ENCODE measurements at places on chromosomes 4 and X. TPM values are rescaled to one million over a fixed set of nuclear protein-coding genes. Genes with fewer than 3 reads are reported as not detected.

DNA sequence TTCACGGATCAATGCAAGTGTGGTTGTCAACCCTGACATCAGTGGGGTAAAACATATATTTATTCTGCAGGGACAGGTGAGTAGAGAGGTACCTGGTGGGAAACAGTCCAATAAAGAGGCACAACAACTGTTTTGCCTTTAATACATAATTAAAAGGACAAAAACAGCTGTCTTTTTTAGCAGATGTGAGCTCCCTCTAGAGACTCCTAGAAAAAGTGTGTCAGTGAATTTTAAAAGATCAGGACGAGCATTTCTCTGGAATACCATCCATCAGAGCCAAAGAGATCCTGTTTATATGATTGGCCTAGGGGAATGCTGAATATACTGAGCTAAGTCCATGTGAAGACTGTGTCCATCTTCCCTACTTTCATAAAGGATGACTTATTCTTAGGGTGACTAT is 58.3 kb downstream of the TMEM144 start:
- DNase-seq = no peak

DNA sequence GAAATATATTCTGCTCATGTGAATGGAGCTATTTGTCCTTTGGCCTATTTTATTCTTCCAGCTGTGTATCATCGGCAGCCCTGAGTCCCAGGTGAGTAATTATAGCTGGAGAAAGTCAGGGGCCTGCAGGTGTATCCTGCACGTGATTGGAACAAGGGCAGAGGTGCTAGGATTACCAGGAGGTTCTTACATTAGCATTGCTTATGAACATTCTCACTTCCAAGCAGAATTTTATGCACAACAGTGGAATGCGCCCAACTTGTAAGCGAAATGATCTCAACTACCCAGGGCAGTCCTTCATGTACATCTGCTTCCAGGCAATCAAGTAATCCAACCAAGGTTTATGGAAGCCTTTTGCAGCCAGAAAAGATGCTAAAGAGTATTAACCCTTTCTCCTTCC is 68.9 kb upstream of the NRK start:
- DNase-seq = no peak

- no peak for DNase-seq
These were observed 170.3 kb downstream of the COX18 start for GRCh38 chr4:72899214-72899613.

- peak; percentile 89 for DNase-seq
These were observed 18.9 kb downstream of the ADD1 start for GRCh38 chr4:2862528-2862927.

DNA sequence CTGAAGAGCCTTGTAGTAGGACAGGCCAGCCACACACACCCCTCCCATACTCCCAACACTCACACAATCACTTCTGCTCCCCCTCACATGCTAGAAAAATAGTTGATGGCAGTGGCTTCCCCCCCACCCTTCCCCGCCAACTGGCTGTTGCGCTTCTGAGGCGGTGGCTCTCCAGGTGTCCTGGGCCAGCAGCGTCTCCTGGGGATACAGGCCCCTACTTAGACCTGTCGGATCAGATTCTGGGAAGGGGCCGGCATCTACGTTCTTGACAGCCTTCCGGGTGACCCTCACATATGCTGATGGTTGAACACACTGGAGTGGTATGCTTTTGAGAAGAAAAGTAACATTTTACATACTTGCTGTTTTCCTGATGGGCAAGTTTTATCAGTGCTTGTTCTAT is 39.9 kb downstream of the TNIP2 start:
- no peak for DNase-seq

DNA sequence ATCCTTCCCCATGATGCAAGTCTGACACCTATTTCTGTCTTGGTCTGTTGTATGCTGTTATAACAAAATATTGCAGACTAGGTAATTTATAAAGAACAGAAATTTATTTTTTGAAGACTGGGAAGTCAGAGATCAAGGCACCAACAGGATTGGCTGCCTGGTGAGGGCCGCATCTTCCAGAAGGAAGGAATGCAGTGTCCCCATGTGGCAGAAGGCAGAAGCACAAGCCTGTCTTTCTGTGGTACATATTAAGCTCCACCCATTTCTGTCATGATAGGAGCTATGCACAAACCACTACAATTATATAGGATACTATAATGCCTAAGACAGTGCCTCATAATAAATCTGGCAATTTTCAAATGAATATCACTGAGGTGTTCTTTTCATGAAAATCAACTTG is 502.3 kb upstream of the DIAPH2 start:
- peak; percentile 22 for DNase-seq

GRCh38 chr4:184286358-184286757 is 68.7 kb upstream of the ENPP6 start:
- DNase-seq = no peak

DNA sequence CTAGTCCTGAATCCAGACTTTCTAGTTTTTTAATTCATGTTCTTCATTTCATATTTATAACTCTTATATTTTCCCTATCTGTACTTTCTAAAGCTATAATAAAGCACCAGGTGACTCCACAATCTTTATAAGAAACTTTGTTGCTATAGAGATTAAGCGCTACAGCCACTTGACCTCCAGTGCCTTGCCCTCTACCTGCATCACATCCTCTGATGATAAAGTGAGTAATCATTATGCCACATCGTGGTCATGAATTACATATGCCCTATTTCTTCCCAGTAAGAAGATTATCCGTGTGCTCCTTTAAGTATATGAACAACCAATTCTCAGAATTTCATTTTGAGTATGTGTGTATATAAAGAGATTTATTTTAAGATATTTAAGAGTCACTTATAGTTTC is 6.8 kb upstream of the DYNLT3 start:
- no peak for DNase-seq

- DNase-seq = no peak
These were observed 178.3 kb upstream of the GYPA start for GRCh38 chr4:144318797-144319196.

DNA sequence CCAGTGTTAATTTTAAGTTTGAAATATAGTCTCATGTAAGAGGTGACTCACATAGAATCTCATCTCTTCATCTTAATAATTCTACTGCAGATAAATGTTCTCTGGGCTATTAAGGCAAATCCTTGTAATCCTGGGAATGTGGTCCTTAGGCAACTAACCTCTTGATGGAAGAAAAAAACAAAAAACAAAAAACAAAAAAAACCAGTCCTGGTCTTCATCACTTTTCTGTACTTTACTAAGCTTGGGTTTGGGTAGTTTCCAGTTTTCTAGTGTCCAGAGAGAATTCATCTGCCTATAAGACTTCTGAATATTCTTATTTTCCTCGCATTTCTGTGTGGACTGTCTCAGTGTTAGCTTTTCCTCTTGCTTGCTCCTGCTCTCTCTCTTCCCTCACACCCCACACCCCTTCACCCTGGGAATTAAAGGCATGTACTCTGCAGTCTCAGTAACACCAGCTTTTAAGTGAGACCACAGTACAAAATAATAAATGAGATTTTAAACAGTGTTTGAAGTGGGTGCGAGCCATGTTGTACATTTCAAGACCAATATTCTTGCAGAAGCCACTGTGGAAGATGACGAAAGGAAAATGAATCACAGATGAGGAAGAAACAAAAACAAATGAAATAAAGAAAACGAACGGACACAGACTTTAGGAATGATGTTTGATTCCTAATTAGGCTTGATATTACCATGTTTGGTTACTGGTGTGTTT is 51.7 kb downstream of the HAND2 start:
- DNase-seq = no peak

GRCh38 chrX:11728556-11728955 is 29.5 kb upstream of the MSL3 start:
- DNase-seq = no peak

DNA sequence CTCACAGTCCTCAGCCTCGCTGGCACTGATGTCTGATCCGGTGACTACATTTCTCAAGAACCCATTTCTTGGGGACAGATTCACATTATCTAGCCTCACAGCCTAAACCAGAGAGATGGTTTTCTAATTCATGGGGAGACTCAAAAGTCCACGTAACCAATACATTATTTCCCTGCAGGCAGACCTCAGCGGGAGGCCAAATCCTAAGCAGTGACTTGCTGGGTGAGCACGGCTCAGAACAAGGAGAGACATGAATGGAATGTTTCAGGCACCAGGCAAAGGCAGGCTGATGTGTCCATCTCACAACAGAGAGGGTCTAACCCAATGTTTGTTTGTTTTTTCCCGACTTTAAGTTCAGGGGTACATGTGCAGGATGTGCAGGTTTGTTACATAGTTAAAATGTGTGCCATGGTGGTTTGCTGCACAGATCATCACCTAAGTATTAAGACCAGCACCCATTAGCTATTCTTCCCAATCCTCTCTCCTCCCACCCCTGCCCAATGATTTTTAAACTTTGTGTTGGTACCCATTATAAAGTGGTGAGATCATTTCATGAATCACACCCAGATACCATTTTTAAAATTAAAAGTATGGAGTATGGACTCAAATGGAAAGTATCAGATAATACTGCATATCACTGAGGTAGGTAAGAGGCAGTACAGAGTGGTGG is 53.3 kb downstream of the SCD5 start:
- DNase-seq = no peak

- no peak for DNase-seq
These were observed 19.3 kb downstream of the TLR6 start for GRCh38 chr4:38837334-38837733.

GRCh38 chr4:8198206-8198905 is 734 bp upstream of the SH3TC1 start:
- DNase-seq = no peak

DNA sequence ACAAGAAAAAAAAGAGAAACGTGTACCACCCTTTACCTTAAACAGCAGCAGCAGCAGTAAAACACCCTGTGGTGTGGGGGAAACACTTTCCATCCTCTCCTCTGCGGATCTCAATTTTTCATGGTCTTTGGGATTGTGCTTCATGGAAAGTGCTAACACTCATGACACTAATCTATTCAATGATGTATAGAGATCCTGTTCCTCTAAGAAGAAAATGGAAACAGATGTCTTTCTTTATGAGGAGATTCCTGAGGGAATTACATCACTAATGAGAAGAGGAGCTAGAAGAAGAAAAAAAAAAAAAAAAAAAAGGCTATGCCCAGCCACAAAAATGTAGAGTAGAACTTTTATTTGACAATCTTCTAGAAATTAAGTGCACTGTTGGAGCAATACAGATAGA is 62.9 kb upstream of the NDST3 start:
- DNase-seq = no peak

- DNase-seq = no peak
These were observed 184.8 kb downstream of the AMELX start for GRCh38 chrX:11478026-11478425.

DNA sequence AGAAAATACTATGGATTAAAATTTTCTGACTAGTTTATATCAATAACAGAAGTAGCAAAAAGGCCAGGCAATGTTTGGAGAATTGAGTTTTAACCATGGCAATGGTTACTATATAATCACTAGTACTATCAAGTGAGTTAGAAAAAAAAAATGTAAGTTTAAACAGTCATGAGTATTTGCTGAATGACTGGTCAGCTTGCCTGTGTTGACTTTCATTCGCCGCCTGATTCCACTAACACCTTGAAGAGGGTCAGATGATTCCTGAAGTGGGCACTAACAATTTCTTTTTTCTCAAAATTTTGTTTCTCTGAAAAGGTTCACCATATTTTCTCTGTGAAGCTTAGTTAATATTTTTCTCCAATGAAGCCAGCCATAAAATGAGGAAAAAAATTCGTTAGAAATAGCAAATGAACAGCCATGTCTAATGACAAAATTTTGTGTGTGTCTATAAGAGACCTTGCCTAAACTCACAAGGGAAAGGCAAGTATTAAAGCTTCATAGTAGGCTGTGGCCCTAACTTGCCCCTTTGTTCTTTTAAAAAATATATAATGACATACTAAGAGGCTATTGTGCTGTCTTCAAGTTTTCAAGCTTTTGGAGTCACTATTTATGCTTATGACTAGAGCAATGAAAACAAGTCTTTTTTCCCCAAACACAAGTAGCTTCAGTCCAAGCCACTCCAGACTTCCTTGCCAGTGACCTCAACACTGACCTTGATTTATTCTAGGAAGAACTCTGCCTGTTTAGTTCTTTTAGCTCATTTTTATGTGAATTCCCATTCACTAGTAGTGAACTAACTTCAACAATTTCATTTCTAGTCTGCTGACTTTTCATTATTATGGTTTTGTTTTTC is 18.4 kb upstream of the FHDC1 start:
- DNase-seq = no peak

- DNase-seq = no peak
These were observed 23.1 kb upstream of the TMEM150C start for GRCh38 chr4:82584931-82585330.

- DNase-seq = no peak
These were observed 91.0 kb upstream of the TRIM2 start for GRCh38 chr4:153113061-153113837.

DNA sequence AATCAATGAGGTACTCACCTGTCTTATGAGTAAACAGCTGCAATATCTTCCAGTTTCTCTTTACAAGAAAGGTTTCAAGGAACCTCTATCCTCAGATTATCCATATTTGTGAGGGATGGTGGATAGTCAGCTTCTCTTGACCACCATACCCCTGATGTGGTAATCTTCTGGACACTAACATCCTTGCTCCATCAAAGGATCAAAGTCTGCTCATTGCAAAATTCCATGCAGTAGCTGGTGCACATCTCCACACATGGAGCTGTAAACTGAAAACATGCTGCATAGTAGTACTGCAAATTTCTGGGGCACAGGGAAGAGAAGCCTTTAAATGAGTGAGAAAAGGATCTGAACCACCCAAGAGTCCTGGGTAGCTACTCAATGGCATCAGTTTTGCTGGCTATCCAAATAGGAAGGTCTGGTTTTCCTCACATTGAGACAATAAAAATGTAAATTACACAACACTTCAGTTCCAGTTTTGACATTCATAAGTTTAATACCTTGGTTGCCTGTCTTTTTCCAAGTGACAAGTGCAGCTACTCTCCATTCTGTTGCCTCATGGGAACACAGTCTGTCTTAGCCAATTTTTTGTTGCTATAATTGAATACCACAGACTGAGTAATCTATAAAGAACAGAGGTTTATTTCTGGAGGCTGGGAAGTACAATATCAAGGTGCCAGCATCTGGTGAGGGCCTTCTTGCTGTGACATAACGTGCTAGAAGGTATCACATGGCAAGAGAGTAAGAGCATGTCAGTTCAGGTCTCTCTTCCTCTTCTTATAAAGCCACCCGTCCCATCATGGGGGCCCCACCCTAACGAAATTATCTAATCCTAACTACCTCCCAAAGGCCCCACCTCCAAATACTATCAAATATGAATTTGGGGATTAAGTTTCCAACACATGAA is 34.4 kb upstream of the ARHGEF6 start:
- DNase-seq = no peak

The MSANTD1 gene
- total RNA-seq = not detected

The F8 gene
- total RNA-seq = 5.2 TPM

The RXFP1 gene
- total RNA-seq = not detected

The CTAG2 gene
- not detected for total RNA-seq

The GASK1B gene
- total RNA-seq = 44.9 TPM

The MAGIX gene
- 7.6 TPM for total RNA-seq

The ZCCHC18 gene
- not detected for total RNA-seq
